D341Med (cell line): ENCODE measurements at places on chromosomes 6 and 20.

DNA sequence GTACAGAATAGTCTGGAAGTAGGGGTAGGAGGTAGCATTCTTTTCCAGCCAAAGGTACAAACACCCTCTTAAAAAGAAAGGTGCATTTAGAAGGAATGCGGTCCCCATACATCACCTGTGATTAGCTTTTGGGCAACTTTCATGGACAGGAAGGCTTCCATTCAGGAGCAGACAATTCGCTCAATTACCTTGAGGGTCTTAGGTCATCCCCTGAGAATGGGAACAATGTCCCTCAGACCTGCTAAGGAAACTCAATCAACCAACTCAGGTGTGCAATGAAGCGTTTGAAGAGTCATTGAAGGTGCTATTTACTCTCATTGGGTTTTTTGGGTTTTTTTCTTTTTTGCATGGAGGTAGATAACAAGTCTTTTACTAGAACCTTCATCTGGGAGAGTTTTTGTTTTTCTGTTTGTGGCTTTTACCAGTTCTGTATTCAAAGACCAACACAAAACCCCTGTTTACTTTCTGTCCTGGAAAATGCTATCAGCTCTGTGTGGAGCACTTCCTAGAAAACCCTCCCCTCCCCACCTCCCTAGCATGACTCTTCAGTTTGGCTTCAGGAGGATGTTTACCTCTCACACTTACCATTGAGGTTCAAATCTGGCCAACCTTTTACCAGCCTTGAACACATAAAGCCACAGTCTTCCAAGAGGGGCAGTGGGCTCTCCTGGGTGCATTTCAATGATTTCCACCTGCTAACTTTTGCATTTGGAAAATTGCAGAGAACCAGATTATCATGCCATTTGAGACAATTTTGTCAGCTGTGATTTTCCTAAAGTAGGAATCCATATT, 271.2 kb upstream of the PRDM1 start:
- DNase-seq = no peak

DNA sequence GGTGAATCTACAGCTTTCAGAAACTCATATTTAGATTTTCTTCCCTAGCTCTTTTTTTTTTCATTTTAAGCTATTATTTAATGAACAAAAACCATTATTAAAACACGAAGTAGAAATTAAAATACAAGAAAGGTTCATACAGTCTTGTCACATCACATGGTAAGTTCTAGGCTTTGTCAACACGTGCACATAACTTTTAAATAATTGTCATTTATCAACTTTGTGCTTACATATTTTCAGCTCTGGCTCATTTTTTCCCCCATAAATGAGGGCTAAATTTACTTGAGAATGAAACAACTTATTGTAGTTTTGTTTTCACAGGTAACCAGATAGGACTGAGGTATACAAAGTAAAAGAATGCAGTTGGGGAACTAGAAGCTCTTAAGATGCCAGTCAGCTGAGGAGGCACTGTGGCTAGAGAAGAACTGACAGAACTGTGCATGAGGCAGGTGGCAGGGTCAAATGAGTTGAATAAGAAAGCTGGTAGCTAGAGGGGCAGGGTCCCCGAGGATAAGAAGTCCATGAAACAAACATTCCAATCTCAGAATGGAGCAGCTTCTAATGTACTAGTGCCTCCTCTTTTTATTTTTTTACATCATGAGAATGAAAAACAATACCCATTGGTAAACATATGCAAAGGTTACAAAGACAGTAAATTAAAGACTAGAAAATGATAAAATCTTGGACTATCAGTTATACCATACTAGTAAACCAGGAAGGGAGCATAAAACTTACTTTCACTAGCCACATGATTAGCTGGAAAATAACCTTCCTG, 141.5 kb downstream of the MYB start:
- DNase-seq = no peak

DNA sequence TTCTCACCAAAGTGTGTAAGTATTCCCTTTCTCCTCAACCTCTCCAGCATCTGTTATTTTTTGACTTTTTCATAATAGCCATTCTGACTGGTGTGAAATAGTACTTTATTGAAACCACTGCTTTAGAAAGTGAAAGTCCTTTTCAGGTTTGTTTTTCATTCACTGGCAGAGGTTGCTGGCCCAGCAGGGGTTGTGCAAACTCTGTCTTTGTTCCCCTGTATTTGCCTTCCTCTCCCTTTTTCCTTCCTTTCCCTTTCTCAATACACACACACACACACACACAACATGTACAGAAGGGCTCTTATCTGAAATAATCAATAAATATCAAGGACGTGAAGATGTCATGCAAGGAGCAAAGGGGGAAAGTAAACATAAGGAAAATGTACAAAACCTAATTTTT, 99.8 kb downstream of the LY86 start:
- no peak for DNase-seq

DNA sequence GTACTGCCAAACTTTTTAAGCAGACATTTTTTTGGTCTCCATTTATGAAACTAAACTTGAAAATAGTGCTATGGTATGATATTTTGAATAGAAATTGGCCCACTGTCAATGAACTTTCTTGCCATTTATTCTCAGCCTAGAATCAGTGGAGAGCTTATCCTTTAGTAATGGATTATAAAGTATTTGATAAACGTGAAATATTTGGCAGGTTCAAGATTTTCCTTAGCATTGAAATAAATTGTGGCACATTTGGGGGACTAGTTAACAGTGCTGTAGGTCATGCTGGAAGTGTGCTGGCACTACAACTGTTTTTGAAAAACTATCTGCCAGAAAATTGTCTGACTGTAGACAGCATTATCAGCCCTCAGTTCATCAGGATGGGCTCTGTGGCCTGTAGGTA, 2.1 kb downstream of the PRSS35 start:
- no peak for DNase-seq

GRCh38 chr6:42099340-42100028, 42.9 kb downstream of the C6orf132 start:
- no peak for DNase-seq

GRCh38 chr20:39849664-39850063, 839.4 kb downstream of the MAFB start:
- no peak for DNase-seq

GRCh38 chr20:42775866-42776265, 413.8 kb downstream of the PTPRT start:
- peak; percentile 63 for DNase-seq

DNA sequence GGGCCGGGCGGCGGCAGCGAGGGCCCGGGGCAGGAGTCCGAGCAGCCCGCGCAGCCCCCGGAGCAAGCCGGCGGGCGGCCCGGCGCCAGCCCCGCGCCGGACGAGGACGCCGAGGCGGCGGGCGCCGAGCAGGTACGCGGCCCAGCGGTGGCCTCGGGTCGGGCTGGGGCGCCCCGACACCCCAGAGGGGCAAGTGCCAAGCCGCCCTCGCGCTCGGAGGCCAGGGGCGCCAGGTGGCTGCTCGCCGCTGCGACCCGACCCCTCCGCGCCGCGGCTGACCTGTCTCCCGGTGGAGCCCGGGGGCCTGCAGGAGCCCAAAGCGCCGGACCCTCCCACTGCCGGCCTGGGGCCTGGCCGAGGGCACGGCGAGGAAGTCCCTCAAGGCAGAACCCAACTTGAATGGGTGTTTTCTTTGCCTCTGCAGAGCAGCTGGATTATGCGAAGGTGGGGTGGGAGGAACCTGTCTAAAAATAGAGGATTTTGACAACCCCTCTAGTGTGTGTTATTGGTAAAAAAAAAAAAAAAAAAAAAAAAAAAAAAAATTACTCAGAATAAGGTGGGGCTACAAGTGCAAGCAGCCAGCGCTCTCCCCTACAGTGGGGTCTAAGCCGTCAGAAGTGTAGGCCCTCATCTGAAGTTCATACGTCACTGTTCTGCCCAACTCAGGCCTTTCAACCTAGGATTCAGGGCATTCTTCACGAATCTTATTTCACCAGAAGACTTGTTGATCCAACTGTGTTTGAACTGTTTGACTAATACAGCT, 609 bp downstream of the OGFRL1 start:
- peak; percentile 76 for DNase-seq

DNA sequence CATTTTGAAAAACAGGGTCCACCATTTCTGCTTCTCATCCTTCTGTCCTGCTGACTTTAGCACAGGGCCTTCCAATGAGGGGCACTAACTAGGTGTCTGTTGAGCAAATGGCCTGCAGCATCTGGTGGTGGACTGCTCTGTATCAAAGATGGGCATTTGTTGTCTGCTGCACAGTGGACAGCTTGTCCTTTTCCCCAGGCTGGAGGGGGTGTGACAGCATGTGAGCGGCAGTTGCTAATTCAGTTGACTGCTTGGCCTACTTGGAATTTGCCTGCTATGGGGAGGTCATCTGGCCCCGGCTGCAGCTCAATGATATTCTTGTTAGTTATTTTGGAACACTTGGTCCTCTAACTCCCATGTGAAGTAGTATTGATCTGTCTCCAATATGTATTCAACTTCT, 93.7 kb downstream of the SH3BGRL2 start:
- no peak for DNase-seq

DNA sequence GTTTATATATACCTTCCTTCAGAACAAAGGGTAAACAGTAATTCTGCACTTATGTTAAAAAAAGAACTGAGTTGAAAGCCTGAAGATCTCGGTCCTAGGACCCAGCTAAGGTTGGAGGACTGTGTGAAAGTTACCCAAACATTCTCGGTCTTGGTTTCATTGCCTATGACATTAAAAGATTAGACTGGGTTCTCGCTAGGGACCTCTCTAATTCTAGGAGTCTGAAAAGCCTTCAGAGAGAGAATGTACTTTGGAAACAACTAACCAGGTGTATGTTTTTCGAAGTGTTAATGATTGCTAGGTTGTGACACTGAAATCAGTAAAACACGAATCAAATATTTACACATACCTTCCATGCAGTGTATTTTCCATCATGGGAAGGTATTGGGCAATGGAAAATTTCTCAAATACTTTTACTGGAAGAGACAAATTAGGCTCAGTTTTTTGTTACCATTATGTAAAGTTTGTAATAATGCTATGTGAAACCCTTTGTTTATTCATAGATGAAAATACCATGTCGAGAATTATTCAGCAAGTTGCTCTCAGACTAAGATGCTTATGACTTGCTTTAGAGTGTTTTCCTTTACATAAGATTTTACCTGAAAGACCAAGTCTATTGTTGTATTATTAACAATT, 113.7 kb upstream of the LOC128125822 start:
- DNase-seq = no peak

DNA sequence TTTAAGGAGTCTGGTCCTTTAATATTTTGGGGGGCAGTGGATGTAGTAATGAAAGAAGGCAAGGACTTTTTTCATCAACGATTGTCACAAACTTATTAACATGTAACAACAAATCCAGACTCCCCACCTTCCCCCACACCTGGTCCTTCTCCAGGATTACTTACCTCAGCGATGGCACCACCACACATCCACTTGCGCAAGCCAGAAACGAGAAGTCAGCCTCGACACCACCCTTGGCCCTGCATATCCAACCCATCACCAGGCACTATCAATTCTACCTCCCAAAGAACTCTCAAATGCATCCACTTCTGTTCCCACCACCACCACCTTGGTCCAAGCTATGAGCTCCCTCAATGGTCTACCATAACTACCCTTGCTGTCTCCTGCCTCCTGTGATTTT, 6.6 kb downstream of the EZR start:
- no peak for DNase-seq

DNA sequence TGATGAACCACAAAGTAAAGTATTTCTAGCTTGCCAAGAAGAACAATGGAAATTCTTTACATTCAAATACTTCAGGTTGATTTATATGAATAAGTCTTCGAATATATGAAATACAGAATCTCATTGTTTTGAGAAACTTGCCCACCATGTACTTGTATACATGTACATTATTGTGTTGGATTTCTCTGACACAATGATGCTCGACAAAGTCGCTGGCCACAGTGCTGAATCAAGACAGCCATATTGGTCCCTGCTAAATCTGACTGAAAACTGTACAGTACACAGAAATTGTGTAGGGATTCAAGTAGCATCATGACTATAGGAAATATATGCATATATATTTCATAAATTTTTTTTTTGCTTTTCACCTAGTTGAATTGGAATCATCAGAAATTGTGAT, 13.1 kb upstream of the LIN28B start:
- no peak for DNase-seq

DNA sequence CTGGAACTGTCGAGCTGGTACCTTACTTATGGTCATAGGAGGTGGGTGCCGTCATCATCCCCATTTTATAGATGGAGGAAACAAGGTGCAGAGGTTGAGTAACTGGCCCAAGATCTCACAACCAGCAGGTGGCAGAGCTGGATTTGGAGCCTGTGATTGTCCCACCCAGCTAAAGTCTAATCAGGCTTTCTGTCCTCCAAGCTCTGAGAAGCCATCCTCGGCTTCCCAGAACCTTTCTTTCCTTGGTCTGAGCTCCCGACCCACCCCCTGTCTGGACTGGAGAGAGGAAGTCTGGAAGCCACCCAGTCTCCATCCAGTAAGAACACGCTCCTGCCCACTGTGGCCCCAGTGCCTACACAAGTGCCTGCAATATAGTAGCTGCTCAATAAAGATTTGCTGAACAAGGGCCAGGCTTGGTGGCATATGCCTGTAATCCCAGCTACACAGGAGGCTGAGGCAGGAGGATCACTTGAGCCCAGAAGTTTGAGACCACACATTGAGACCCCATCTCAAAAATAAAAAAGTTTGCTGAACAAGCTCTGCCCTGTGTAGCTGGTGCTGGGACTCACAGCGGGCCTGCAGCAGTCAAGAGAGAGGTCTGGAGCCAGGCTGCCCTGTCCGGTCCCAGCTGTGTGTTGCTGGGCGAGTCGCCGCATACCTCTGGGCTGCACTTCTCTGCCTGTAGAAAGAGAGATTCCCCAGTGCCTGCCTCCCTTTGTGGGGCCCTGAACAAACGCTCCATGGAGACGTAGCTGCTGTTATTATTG, 32.5 kb upstream of the DLGAP4 start:
- DNase-seq = peak; percentile 51

GRCh38 chr6:35453236-35453635, 1.1 kb downstream of the FANCE start:
- no peak for DNase-seq

- no peak for DNase-seq
Measured at GRCh38 chr20:59207235-59207634, 43.6 kb downstream of the ZNF831 start.

GRCh38 chr20:62558779-62559178, 83.0 kb upstream of the GATA5 start:
- DNase-seq = no peak

- DNase-seq = no peak
Measured at GRCh38 chr6:113308266-113308665, 548.9 kb upstream of the MARCKS start.

DNA sequence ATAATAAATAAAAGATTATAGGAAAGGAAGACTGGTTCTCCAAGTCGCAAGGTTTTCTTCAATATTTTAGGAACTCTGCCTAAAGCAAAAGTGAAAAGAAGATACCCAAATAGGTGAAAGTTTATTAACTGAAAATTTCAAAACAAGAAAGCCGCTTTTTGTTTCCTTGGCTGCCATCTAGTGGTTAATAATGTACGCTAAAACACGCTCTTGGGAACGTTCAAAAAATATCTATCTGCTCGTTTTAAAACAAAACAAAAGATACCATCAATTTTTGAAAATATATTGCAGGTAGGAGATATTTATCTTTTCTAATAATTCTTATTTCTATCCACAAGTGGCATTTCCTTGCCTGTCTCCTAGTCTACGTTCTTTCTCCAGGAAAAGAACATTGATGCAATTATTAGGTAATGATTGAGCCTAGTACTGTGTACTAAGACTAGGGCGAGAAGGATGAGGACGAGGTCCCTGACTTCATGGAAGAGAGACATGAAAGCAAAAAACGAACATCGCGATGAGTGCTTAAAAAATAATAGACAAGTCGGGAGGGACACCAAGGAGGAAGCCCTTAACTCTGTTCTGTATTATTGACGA, 97.2 kb downstream of the SPTLC3 start:
- DNase-seq = peak; percentile 33

GRCh38 chr6:84739866-84740208, 24.6 kb downstream of the TBX18 start:
- DNase-seq = no peak
